Left ventricle myocardium inferior (tissue), 1 donor: ENCODE measurements at places on chromosomes 16 and 17. TPM values are rescaled to one million over a fixed set of nuclear protein-coding genes. Genes with fewer than 3 reads are reported as not detected.

DNA sequence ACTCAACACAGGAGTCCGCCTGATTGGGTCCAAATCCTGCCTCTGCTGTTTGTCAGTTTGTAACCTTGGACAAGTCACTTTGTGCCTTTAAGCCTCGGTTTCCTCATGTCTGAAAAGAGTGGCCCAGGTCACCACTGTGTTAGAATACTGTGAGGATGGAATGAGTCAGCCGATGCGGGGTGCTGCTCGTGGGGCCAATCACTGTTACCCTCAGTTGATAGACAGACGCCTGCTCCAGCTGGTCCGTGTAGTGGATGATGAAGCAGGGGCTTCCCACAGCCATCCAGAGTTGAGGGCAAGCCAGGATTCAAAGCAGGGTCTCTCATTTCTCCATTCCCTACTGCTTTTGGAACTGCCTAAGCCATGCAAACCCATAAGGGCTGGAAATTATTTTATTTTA is 5.8 kb downstream of the FBXL19 start:
- H3K27me3 ChIP-seq, result no peaks in the 10 kb centered on the region
- no peak overlapping the region for H3K4me3 ChIP-seq
- peaks cover 33% of the 10 kb centered on the region for H3K36me3 ChIP-seq
- peaks cover 27% of the 10 kb centered on the region for H3K4me1 ChIP-seq
- H3K27ac ChIP-seq, result no peak overlapping the region

DNA sequence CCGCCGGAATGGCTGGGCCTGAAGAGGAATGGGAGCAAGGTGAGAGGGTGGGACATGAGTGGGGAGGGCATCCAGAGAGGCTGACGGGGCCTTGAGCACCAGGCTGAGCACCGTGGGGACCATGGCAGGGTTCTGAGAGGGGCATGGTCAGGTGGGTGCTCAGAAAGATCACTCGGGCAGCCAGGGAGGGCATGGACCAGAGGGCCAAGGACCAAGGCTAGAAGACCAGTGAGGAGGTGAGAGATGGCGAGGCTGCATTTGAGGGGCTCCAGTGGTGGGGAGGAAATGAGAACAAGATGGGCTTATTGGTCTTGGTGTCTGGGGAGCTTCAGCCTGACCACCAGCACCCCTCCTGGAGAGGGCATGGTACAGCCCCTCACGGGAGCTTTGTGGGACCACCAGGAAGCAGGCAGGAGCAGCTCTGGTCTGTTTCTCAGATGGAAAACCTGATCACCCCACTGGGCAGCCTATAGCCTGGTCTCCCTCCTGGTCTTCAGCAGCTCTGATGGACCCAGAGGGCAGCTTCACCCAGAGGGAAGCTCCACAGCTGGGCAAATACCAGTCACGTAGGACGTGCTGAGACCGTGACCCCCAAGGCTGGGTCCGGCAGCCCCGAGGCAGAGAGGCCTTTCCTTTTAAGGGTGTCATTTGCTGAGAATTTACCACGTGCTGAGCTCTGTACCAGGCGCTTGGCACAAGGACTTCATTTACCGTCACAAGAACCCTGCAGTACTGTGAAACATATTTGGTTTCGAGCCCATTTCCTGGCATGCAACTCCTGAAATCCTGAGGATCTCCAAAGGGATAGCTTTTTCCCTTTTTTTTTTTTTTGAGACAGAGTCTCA is 11.4 kb upstream of the NCBP3 start:
- no peak for DNase-seq
- H3K27ac ChIP-seq, result no peak overlapping the region
- no peaks in the 10 kb centered on the region for H3K27me3 ChIP-seq
- H3K4me1 ChIP-seq, result no peaks in the 10 kb centered on the region
- no peak overlapping the region for H3K4me3 ChIP-seq
- H3K36me3 ChIP-seq, result peaks cover 11% of the 10 kb centered on the region

GRCh38 chr17:78026381-78026780 is 67.9 kb downstream of the TNRC6C start:
- peaks cover 30% of the 10 kb centered on the region for H3K4me1 ChIP-seq
- no peaks in the 10 kb centered on the region for H3K27me3 ChIP-seq
- no peak overlapping the region for H3K4me3 ChIP-seq
- peaks cover 5% of the 10 kb centered on the region for H3K36me3 ChIP-seq
- DNase-seq, result no peak
- peak overlapping the region; percentile 34 for H3K27ac ChIP-seq

- no peaks in the 10 kb centered on the region for H3K27me3 ChIP-seq
- peaks cover 56% of the 10 kb centered on the region for H3K4me1 ChIP-seq
- no peak for DNase-seq
- no peak overlapping the region for H3K4me3 ChIP-seq
Observed at GRCh38 chr16:53736297-53736696, 32.3 kb downstream of the FTO start.

DNA sequence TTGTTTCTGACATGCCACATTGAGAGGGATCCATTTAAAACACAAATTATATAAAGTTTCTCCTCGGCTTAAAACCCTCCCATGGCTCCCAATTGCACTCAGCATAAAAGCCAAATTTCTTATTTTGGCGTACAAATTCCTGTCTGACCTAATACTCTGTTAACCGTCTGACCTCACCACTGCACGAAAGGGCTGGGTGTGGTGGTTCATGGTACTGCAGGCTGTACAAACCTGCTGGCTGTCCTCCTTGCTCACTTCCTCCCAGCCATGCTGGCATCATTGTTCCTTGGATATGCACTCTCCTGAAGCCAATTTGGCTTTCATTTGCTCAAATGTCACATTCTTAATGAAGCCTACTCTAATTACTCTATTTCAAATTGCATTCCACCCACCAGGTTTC is 301.6 kb upstream of the C16orf82 start:
- no peak for DNase-seq
- H3K27me3 ChIP-seq, result no peaks in the 10 kb centered on the region
- no peaks in the 10 kb centered on the region for H3K36me3 ChIP-seq

The CLCN7 gene
- 45.3 TPM for total RNA-seq
